Right hindlimb (tissue), 1 donor: ENCODE measurements at places on chromosomes 1 and 21.

GRCh38 chr1:96703186-96703585 is 18.4 kb upstream of the PTBP2 start:
- no peak for DNase-seq

DNA sequence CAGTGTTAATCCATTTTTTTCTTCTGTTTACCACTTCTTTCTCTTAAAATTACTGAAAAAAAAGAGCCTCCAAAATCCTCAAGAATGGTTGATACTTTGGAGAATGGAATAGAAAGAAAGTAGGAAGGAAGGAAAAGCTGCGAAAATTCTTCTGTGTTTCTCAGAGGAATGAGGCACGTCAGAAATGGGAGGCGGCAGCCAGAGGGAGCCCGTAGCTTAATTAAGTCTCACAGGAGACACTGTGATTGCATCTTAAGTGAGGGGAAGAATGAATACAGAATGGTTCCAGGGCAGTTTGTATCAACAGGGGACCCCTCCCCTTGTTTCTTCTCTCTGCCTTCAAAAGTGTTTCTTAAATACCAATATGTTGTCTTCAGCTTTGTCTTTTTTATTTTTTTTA is 1099.5 kb downstream of the PLA2G4A start:
- DNase-seq: no peak

DNA sequence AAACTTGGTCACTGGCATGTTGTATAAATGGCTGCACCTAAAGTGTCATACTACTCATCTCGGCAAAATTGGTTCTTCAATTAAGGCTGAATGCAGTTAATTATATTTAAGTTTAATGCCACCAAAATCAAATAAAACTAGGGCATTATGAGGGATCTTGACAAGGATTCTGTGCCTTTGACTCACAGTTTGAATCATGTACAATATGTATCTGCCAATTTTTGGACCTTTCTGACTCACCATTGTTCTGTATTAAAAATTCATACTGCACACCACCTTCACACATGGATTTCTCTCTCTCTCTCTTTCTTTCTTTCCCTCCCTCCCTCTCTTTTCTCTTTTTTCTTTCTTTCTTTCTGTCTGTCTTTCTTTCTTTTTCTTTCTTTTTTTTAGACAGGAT is 14.1 kb upstream of the STXBP3 start:
- no peak for DNase-seq

GRCh38 chr1:21887796-21888195 is 49.3 kb downstream of the HSPG2 start:
- DNase-seq: no peak
